ENCODE measurements at places on chromosomes 4 and X.

DNA sequence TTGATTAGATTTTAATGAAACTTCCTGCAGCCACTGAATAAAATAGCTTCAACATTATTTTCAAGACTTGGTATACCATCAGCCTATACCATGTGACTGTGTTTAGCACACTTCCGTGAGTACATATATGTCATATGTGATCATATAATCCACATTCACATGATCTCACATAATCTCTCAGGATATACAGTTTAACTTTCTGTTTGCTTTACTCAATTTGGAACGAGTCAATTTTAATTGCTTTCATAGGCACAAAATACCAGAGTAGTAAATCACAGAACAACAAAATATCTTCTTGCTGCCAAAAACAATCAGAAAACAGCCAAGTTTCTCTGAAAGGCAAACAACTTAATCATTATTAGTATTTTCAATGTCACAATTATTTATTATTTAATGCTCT lies 731.1 kb upstream of the DIAPH2 start:
- no peak for DNase-seq

DNA sequence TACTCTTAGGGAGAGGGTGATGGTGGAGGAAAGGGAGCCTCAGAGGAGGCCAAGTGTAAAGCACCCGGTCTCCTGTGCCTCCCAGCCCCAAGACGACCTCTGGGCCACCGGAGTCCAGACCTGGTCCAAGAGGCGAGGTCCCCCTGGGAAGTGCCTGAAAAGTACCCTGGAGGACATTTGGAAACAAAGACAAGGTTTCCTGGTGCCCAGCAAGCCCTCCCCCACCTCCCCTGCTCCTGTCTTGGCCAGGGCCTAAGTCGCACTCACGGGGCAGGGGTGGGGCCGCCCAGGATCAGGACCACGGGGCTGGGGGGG lies 532 bp upstream of the SH3BP2 start:
- DNase-seq: no peak

GRCh38 chr4:107870236-107870635 lies 45.5 kb downstream of the SGMS2 start:
- no peak for DNase-seq

- DNase-seq: no peak
Measured at GRCh38 chrX:27608671-27609070, 18.5 kb downstream of the DCAF8L2 start.

GRCh38 chr4:69133993-69134392 lies 37.7 kb downstream of the UGT2B7 start:
- no peak for DNase-seq

- no peak for DNase-seq
Measured at GRCh38 chr4:10121568-10122208, 5.1 kb upstream of the WDR1 start.

DNA sequence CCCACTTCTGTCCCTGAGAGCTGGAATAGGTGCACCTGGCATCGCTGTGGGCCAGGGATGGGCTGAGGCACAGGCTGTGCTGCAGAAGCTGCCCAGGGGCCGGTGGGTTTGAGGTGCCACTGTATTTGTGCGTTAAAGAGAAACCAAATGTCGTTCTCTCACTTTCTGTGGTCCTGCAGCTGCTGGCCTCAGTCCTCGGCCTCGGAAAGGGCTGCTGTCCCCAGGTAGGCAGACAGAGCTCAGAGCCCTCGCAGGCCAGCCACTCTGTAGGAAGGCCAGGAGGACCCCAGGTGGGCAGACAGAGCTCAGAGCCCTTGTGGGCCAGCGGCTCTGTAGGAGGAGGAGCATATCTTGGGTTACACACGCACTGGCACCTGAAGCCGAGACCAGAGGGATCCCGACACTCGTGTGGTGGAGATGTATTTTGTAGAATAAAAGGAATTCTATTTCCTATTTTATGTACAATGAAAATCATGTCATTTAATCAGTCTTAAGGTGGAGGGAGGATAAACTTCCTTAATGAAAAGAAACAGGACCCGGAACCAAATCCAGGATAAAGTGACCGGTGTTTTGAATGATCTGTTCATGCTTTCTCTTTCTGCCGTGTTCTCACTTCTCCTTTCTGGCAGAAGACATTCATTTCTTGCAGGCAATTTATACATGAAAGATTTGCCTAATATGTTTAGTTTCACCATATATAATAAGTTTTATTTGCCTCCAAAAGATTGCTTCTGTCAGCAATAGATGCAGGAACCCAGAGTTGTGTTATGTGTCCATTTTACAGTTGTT lies 54.4 kb upstream of the HGFAC start:
- DNase-seq: no peak

GRCh38 chr4:137370679-137371078 lies 161.6 kb downstream of the PCDH18 start:
- no peak for DNase-seq

DNA sequence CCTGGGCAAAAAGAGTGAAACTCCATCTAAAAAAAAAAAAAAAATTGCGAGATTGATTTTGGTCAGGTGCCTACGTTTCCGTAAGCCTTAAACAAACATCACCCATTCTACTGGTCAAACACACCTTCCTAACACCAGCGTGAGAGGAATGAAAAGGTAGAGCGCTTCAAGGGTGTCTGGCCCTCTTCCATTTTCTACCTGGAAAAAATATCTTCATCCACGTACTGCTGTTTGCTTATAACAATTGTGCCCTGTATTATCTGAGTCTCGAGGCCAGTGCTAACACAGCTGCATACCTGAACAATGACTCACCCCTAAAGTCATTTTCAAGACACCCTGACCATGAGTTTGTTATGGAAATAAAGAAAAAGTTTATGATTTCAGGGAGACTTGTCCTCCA lies 13.9 kb downstream of the TMSB4X start:
- no peak for DNase-seq

DNA sequence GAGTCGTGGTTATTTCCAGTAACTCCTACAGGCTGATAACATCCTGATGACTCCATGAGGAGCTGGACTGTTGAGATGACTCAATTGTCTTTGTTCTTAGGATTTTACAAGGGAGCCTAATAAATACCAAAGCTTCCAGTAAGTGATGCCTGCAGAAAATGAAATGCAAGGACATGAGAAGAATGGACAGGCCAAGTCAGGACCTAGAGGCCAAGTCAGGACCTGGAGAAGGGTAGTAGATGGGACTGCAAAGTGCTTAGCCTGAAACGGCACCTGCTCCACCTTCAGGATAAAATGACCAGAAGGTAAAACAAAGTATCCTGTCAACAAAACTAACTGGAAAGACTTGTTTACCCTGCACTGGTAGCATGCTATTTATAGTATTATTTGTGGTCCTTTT lies 6.4 kb upstream of the SLC10A6 start:
- no peak for DNase-seq

DNA sequence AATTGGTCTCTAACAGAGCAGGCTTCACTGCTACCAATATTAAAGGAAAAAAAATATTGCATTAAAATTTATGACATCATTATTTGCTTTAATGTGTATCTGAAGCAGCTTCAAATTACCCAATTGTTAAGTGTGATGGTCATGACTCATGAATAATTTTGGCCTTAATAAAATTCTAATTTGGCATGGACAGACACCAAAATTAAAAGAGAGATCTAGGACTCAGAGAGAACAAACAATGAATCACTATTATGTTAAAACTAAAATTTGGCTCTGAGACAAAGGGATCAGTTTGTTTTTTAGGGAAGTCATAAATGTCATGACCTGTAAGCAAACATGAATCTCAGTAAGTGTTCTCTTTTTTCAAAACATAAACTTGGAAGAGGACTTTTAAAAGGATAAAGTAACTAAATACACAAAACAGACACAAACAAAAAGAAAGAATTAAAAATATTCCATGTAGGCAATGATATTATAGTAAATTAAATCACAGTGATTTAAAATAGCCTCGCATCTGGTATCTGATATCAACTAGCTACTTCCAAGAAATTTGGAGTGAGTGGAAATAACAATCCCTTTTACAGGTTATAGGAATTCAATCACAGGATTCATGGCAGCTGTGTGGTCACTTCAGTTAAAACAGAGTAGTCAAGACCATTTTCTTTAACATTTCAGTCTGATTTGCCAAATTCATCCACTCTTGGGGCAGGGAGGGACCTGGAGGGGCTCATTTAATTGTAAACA lies 11.6 kb downstream of the VEGFC start:
- DNase-seq: no peak

- DNase-seq: no peak
Measured at GRCh38 chr4:133799717-133800315, 401.8 kb downstream of the PABPC4L start.

DNA sequence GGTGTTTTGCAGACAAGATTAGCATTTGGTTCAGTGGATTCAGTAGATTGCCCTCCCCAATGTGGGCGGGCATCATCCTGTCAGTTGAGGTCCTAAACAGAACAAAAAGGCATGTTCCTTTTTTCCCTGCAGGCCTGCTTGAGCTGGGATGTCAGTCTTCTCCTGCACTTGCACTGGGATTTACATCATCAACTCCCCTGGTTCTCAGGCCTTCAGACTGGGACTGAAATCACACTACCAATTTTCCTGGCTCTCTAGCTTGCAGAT lies 278.9 kb upstream of the FTHL17 start:
- no peak for DNase-seq

DNA sequence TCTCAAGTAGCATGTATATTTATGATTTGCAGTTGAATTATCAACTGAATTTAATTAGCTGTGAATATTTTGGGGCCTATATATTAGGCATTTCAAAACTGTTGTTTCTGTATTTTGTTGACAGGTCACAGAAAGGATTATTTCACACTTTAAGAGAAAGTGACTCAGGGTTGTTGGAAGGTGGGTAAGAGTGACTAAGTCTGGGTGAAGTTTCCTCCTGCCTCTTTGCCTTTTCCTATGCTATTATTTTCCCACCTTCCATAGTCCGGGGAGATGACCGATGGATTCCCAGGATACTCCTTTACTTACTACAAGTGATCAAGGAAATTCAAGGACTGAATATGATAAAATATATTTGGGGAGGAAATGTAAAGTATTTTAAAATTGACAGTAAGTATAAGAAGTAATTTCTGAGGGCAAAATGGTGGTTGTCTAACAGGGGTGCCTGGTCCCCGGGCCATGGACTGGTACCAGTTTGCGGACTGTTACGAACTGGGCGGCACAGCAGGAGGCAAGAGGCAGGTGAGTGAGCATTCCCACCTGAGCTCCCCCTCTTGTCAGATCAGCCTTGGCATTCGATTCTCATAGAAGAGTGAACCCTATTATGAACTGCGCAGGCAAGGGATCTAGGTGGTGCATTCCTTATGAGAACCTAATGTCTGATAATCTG lies 175.5 kb upstream of the GPRIN3 start:
- no peak for DNase-seq

- no peak for DNase-seq
Measured at GRCh38 chr4:129526812-129527211, 430.9 kb downstream of the C4orf33 start.

- no peak for DNase-seq
Measured at GRCh38 chr4:113815826-113816225, 54.3 kb upstream of the CAMK2D start.

DNA sequence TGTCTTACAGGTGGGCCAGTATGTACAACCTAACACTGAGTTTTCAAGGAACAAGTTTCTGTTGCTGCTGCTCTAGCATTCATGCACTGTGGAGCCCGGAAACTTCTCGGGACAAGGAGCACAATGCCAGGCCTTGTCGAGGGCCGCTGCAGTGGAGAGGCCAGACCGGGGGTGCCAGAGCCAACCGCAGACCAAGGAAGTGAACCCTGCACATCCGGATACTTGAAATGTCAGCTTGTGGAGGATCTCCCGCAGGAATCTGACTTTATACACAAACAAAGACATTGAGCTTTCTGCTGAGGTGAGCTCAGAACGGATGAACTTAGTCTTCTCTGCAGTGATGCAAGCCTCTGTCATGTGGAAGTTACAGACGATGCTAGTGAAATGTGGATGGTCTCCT lies 99.5 kb downstream of the ZNF827 start:
- no peak for DNase-seq

DNA sequence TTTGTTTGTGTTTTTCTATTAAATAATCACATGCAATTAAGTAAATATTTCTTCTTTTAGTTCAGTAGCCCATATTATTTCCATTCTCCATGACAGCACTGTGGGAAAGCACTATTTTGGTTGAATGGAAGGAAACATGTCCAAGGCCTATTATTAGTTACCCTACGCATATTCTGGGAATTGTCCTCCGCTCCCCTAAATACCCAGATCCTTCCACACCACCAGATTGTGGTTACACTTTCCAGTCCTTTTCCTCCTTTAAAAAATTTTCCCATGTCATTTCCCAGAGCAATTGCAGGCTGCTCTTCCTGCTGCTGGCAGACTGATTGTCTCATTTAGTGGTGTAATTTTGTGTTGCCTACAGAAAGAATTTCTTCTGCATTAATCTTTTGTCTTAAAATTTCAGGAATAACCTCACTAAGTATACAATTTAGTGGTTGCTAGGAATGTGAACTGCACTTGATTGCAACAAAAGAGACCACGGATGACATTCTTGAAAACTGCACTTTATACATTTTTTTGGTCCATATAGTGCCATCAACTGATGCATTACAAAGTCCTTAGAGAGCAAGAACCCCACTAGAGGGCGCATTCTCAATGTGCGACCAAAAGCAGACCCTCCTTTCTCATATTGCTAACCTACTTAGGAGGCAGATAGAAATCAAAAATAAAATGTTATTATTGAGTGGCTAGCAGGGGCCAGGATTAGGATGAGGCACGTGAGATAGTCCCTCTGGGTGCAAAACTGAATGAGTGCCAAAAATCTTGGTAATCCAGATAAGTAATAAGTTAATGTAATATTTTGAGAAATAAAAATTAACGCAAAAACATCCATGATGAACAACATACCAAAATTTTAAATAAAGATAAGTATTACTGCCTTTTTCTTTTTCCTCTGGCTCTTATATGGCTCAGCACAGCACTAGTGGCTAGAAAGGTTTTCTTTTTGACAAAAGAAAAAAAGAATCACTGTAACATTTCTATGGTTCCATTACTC lies 98.8 kb upstream of the IQCM start:
- DNase-seq: peak; percentile 55

DNA sequence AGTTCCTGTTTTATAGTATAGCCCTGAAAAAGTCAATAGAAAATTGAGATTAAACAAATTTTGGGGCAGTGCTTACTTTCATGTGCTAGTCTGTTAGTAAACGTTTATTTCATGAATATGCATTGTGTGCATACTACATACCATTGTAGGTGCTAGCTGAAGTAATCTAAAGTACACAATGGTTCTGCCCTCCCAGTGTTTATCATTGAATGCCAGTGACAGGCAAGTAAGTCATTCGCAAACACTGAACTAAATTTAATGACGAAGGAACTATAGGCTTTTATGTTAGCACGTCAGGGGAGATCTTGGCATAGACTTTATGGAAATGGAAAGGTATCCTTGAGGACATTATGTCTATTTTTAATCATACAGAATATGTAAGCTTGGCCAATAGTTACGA lies 426.9 kb upstream of the EPHA5 start:
- DNase-seq: no peak

DNA sequence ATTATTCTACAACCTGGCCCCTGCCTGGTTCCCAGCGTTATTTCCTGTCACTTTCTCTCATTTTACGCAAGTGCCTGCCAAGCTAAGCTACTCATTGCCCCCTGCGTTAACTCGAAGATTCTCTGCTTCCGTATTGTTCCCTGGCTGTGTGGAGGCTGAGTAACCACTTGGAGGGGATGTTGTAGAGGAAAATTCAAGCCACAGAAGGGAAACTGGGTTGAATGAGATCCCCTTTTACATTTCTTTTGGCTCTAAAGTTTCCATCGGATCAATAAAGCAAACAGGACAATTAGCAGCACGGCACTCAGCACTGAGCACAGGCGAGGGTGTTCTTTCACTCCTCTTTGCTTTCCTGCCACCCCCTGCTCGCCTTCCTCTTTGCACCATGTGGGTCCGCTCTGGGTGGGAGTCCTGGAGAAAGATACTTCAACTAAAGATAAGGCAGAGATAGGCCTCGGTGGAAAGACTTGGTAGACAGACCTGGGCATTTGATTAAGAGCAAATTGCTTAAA lies 4.2 kb upstream of the TMSB4X start:
- no peak for DNase-seq

- no peak for DNase-seq
Measured at GRCh38 chrX:82973646-82974045, 534.4 kb upstream of the POU3F4 start.
